HepG2 (cell line): ENCODE measurements at places on chromosomes 16 and 17.

GRCh38 chr17:927611-928461 lies 51.7 kb downstream of the NXN start:
- no peak for DNase-seq

DNA sequence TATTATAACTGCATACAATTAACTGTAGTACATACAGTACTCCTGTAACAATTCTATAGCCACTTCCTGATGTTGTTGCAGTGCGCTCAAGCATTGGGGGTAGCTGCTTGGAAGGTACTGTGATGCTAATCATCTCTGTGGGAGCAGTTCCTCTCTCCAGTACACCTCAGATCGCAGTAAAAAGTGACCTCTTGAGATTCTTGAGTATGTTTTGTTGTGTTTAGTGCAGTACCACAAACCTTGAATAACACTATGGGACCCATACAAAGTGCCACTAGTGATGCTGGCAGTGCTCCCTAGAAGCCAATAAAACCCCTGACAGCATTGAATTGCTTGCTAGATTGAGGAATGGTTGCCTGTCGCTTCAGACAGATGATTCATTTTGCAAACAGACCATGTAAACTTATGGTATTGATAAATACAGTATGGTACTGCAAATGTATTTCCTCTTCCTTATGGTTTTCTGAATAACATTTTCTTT lies 193.0 kb downstream of the SPECC1 start:
- no peak for DNase-seq

DNA sequence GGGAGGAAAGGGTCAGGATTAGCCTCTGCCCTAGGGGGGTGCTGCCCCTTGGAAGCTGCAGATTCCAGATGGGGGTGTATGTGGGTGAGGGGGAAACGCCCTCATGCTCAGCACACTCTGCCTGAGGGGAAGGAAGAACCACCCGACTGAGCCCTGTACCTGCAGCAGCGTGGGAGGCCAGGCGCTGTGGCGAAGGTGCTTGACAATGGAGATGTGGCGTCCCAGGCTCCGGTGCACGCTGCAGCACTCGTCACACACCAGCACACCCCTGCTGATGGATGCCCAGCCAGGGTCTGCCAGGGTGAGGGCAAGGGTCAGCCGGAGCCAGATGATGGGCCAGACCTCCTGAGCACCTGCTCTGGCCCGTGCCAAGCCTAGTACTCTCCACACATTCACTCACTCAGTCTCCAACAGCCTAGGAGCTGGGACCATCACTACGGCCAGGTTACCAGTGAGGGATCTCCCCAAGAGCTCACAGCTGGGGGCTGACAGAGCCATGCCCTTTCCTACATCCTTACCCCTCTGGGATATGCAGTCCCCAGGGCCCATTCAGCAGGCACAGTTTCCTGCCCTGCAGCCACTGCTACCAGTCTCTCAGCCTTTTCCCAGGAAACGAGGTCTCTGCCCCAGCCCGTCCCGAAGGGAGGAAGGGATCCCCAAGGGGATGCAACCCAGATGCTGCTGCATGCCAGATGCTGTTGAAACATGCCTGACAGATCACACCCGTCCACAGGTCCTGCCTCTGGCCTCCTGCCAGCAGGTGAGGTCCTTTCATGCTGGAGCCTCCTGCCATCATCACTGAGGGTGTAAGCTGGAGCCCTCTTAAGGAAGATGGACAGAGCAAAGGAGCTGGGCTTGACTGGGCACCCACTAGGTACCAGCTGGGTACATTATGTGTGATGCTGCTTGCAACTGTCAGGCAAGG lies 5.9 kb downstream of the GIT1 start:
- no peak for DNase-seq

DNA sequence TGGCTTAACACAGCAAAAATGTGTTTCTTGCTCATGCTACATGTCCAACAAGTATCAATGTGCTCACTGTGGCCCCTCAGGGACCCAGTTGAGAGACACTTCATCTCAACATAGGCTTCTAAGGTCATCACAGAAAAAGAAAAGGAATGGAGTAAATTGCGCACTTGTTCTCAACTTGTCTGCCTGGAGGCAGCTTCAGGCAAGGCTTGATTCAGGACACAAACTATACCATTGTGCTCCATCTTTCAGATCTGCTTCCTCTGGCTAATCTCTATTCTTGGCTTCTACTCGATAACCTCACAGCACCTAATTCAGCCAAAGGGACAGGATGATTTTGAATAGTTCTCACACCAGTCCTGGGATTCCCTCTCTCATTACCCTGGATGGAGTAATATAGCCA lies 35.6 kb downstream of the HS3ST2 start:
- no peak for DNase-seq

GRCh38 chr16:12763517-12763916 lies 40.2 kb downstream of the CPPED1 start:
- peak; percentile 65 for DNase-seq

DNA sequence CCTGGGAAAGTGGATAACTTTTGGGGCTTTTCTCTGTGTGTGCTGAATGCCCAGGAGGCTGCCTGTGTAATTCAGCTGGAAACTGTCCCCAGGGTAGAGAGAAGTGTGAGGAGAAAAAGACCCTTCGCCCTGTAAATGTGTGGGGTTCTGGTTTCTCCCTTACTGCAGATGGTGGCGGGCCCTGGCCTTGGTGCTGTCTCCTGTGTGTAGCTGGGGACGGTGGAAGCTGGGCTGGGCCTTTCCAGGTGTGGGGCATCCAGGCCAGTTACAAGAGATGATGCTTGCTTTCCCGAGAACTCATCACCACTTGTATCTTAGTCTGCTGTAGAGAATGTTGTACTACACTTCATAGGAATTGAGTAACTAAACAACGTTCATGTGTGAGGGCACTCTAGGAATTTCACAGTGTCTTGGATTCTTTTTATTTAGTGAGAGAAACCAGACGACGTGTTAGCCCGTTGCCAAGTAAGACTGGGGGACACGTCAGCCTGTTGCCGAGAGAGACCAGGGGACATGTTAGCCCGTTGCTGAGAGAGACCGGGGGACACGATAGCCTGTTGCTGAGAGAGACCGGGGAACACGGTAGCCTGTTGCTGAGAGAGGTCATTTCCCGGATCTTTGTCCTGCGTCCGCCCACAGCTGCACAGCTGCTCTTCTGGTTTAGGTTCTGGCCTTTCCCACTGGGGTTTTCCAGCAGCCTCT lies 43.1 kb downstream of the TBCD start:
- no peak for DNase-seq

- DNase-seq: no peak
Measured at GRCh38 chr17:73369111-73369521, 57.3 kb upstream of the CDC42EP4 start.

DNA sequence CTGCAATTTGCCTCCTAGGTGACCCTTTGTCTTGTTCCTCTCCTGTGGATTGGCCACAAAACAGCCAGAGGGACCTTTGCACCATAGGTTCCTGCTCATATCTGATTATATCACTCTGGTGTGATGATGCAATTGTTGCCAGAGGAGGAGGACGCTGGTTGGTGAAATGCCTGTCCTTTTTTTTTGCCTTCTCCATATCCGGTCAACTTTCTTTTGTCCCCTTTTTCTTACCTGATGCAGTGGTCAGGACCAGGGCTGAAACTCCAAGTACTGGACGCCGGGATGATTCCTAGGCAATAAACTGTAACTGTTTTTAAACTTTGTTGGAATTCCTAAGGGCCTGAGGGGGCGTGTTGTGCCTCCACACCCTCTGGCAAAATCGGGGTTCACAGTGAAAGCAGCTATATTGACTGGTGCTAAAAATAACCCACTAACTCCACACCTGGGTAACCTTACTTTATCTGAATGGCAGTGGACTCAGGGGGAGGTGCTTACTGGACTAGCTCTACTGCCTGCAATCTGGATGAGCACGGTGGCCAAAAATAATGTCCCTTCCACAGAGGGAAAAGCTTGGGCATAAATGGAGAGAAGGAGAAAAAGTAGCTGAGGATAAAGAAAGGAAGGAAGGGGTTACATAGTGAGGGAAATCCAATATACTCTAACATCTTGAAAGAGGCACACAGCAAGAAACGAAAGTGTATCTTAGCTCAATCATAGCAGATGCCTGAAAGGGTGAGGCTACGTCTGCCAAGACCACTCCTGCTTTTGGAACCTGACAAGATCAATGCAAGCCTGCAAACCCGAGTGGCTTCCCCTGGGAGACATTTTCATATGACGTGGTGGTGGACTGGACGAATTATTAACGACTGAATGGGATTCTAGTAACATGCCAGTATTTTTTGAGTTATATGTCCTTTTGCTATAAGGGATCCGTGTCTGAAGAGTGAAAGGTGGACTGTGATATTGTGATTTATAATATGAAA lies 28.4 kb upstream of the ZNF423 start:
- peak; percentile 89 for DNase-seq

DNA sequence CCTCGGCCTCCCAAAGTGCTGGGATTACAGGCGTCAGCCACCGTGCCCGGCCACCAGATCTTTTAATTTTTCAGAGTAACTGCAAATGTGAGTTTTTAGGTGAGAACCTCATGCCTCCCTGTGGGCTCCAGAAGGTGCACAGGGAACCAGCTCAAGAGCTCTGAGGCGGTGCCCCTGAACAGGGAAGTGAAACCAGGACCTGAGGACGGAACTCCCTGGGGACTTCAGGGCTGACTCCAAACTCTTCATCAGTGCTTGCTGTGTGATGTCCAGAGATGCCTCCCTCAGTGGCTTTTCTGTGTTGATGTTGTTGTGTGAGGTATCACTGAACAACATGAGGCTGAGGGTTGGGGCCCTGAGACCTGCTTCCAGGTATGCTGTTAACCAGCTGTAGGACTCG lies 23.8 kb downstream of the SLC12A3 start:
- no peak for DNase-seq

GRCh38 chr17:28499684-28500357 lies 6.3 kb upstream of the FOXN1 start:
- DNase-seq: no peak

DNA sequence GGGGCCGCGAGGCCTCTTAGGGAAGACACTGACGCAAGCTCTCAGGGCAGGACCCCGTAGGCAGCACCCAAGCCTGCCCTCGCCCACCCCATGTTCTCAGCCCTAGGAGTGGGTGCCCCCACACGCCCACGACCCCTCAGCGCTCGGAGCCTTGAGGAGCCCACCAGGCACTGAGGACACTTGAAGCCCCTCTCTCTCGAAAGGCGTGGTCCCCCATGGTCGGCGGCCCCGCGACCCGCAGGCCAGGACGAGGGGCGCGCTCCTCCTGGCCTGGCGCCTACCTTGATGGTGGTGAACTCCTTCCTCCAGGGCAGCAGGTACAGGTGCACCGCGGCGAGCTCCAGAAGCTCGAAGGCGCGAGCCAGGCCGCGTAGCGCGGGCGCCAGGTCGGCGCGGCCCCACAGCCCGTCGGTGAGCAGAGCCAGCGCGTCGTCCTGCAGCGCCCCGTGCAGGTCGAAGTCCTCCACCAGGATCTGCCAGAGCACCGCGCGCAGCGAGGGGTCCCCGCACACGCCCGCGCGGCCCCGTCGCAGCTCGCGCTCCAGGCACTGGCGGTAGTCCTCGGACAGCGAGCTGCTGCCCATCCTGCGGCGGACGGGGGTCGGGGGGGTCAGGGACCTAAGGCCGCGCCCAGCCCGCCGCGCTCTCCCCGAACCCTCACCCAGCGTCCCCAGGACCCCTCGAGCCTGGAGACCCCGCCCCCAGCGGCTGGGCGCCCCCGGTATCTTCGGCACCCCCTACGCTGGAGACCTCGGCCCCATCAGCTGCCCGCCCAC lies 668 bp downstream of the SPATA2L start:
- peak; percentile 60 for DNase-seq

GRCh38 chr17:178292-179065 lies 3.0 kb downstream of the DOC2B start:
- no peak for DNase-seq

DNA sequence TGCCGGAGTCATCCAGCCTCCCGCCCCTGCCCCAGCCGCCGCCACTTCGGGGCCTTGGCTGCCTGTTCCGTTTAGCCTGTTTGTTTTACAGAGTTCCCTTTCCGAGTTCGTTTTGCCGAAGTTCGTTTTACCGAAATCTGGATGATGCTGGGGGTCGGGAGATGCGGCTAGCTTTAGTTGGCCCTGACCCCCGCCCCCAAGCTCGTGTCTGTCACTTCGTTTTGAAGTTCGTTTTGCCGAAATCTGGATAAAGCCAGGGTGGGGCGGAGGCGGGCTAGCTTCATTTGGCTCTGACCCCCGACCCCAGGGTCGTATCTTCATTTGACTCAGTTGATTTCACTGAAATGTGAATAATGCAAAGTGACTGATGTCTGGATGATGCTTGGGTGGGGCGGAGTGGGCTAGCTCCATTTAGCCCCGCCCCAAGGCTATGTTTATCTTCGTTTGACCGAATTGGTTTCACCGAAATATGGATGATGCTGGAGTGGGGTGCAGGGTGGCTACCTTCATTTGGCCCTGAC lies 591 bp downstream of the PSMD7 start:
- peak; percentile 24 for DNase-seq

GRCh38 chr17:613725-614124 lies 100.9 kb downstream of the VPS53 start:
- DNase-seq: no peak

GRCh38 chr16:87178977-87179376 lies 138.2 kb downstream of the C16orf95 start:
- DNase-seq: no peak

DNA sequence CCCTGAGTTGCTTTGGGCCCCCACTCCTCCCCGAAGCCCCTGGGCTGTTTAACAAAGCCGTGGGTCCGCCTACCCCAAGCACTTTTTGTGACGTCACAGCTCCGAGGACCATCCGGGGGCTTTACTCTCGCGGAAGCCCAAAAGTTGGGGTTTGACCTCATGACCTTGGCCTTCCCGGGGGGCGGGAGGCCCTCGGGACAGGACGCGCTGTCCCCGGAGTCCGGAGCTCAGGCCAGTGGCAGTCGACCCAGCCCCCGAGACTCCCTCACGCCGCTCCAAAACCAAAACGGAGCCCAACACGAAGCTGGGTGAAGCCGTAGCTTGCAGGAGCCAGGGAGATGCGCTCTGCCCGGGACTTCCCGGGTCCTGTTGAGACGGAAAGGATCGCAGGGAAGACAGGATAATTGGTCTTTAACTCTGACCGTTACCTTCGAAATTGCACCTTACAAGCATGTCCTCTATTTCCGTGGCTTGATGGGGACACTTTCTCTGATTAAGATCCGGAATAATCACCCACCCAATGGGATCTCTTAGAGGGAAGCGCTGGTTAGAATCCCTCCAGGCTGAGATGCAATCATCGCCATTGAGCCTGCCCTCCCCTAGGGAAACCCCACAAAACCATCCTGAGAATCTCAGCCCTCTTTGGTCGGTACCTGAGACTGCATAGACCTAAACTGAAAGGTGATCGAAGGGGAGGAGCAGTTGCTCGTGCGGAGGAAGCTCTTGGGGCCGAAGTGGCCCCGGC lies 4.9 kb upstream of the SOX9 start:
- DNase-seq: no peak

GRCh38 chr16:33877-34647 lies 19.3 kb downstream of the POLR3K start:
- no peak for DNase-seq
